ENCODE measurements at places on chromosomes 2 and 18.

DNA sequence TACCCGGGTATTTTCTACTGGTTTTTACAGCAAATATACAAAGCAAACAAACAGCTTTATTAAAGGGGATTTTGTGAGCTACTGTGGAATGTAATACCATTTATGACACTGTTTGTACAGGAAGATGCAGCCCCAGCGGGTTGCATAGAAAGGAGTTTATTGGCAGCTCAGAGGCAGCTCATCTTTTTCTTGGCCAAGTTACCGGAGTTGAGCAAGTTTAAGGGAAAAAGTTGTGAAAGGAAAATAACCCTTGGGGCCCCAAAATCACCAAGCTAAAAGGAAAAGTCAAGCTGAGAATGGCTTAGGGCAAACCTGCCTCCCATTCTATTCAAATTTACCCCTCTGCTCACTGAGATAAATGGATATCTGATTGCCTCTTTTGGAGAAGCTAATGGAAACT, 60.8 kb downstream of the MOB4 start:
- no peak for DNase-seq

DNA sequence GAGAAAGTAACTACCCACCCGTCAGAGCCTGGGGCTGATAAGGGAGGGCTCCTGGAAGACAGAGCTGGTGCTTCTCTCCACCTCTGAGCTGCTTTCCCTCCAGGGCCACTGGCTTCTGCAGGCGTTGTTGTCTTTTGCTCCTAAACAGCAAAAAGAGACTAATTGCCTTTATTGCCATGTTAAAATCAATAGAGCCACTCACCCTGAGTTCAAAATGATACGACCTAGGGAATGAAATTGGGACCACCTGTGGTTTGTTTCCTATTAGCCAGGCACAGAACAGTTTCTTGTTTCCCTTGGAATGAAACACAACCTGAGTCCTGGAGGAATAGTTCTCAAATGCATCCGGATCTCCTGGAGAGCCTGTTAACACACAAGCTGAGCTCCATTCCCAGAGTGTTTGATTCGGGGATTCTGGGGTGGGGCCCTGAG, 45.8 kb downstream of the TCF7L1 start:
- no peak for DNase-seq

- DNase-seq = no peak
Measured at GRCh38 chr18:80167331-80167730, 58.3 kb downstream of the ADNP2 start.

DNA sequence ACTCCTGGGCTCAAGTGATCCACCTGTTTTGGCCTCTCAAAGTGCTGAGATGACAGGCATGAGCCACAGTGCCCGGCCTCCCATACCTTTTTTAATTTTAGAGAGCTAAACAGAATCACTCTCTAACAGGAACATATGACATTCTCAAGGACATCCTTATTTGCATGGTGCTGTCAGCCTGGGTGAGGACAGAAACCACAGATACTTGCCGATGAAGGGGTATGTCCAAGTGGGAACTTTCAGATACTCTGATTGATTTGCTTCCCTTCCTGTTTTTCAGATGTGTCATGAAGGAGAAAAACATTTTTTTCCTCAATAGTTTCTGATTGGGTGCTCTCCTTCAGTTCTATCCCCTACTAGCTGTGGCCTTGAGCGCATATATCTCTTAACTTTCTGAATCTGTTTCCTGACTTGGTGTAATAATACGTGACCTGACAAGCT, 49.6 kb downstream of the MYO3B start:
- no peak for DNase-seq

- DNase-seq = no peak
Measured at GRCh38 chr18:40088130-40088529, 1866.9 kb upstream of the PIK3C3 start.

DNA sequence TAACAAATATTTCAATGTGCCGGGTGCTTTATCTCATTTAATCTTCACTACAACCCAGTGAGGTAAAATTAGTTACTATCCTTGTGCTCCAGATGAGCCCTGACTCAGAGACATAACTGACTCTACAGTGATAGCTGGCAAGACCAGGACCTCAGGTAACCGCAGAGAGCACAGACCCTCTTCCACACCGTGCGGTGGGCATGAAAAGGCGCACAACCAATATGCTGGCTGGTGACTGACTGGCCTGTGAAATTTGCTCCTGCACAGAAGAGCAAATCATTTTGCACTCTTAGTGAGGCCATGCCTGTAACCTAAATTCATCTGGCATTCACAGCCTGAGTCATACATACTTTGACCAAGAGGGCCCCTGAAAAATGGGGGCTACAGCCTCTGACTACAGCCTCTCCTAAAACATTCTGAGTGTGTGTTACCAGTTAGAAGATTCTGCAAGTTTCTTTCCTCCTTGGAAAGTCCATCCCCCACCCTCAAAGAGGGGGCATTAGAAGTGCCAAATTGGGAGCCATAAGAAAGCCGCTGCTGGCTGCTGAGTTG, 22.4 kb upstream of the MSGN1 start:
- DNase-seq = no peak
